ENCODE measurements at places on chromosomes 13 and 19.

DNA sequence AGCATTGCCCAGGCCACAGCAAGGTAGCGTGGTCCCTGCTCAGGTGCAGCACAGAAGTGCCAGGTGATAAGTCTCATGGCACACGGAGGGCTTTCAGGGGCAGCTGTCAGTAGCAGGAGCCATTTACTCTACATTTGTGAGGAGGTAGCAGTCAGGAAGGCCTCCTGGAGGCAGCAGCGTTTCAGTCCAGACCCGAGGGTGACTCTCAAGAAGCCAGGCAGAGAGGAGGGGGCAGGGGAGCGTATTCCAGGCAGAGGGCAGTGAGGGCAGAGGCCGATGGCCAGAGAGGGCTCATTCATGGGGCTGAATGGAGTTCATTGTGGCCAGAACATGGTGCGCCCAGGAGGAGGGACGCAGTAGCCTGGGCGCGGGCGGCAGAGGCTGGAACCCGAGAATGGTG lies 8.9 kb downstream of the PIAS4 start:
- DNase-seq: no peak

GRCh38 chr13:104057861-104058260 lies 991.6 kb upstream of the SLC10A2 start:
- no peak for DNase-seq

DNA sequence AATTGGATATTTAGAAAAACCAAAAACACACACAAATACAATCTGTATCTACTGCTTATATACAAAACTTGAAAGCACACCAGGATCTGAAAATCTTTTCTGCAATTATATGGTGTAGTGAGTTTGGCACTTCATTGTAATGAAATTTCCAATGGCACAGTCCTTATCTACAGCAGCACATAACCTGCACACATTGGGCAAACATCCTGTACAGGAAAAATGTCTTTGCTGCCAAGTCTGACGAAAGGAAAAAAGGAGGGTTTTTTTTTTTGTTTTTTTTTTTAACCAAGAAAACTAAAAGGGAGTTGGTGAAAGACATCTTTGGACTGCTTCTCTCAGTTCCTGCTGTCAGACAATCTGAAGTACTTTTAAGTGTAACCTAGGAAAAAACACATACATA lies 107.8 kb downstream of the FOXO1 start:
- DNase-seq: no peak

- DNase-seq: no peak
Observed at GRCh38 chr13:32164622-32165268, 133.2 kb downstream of the FRY start.

DNA sequence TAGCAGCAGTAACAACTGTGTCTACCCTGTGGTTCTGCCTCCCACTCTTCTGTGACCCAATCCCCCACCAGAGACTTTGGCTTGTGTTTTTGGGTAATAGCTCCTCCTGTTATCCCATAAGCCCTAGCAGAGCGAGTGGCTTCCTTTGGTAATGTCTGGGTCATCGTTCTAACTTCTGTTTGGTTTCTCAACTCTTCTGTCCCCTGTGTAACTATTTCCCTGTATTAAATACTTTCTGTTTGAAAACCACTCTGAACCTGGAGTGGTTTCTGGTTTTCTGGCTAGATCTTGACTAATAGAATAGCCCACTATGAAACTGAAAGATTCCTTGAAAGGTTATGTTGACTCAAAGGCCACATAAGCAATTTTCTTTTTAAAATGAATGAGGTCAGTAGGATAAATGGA lies 350.0 kb downstream of the DCT start:
- no peak for DNase-seq
